Activated T-cell treated with anti-CD3 and anti-CD28 coated beads, Interleukin-2, amount 50 U/mL, for 1 hour (primary cell): ENCODE measurements at places on chromosomes 1 and 21.

- no peak for DNase-seq
Observed at GRCh38 chr21:21463456-21463855, 465.2 kb downstream of the NCAM2 start.

DNA sequence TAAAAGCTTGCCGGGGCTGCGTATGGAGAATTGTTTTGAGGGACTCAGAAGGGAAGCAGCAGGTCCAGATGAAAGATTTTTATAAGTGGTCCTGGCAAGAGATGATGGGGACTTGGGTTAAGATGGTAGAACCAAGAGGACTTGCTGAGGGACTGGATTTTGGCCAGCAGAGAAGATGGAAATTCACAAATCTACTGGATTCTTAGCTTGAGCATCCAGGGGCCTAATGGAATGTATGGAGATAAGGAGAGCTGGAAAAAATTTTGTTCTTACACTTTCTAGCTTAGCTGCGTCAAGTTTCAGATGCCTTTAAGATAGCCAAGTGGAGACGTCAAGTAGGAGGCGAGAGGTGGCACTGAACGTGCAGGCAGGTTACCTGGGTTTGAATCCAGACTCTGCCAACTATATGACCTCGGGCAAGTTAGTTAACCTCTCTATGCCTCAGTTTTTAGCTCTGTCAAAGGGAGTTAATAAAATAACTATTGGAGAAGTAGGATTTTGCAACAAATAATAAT, 3.4 kb upstream of the RBP7 start:
- no peak for DNase-seq

DNA sequence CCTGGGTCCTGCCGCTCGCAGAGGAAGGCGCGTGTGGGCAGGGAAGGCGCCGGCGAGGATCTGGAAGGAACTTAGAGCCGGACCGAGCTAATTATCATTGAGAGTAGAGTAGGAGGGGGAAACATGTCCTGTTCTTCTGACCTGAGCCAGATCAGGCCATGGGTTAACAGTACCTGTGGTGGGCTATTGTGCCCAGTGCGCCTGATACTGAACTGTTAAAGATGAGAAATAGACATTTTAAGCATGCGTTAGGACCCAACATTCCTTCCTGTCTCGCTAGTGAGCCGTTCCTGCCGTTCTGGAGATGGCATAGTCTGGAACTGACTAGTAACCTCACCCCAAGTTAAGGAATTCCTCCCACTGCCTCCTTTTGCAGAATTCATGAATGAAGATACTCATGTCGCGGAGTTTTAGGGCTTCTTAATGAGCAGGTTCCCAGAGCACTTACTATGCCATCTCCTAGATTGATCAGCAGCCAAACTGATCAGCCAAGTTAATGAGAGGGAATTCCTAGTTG, 870 bp downstream of the STRIP1 start:
- DNase-seq: no peak

GRCh38 chr21:27149034-27149433, 182.1 kb upstream of the ADAMTS5 start:
- DNase-seq: no peak
